Fibroblast of skin of left biceps (primary cell): ENCODE measurements at places on chromosomes 7 and 10.

GRCh38 chr7:158043551-158044481 lies 543.8 kb downstream of the PTPRN2 start:
- DNase-seq, result no peak

- no peak for DNase-seq
Measured at GRCh38 chr7:50146692-50147091, 53.6 kb upstream of the ZPBP start.

DNA sequence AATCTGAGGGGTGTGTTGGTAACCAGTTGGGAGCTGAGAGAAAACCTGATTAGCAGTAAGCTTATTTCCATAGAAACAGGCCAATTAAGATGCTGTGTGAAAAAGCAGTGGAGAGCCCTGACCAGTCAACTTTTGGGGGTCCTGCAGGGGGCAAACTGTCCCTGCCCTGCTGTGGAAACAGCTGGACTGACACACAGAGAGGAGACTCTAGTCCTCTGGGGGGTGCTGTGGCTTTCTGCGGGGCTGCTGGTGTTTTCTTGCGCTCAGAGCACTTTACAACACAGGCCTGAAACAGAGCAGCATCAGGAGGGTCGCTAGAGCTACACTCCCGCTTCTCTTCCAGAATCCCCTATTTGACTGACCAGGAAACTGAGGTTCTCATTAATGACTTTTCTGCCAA lies 546.9 kb upstream of the GALNT17 start:
- DNase-seq, result no peak

DNA sequence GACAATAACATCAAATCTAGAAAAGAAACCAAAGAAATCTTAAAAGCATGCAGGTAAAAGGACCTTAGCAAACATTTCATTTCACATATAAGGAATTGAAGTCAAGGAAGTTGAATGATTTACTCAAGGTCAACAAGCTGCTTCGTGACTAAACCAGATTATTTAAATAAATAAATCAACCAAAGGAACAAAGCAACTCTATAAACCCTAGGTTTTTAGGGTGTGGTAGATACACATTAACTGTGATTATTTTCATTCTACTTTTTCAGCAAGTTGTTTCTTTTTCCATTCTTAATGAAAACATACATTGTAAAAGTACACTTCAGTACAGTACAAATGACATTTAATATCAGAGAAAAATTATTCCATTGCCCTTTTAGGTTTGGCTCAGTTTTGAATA lies 382.0 kb upstream of the STEAP1 start:
- DNase-seq, result no peak

GRCh38 chr7:130353196-130353595 lies 8.6 kb downstream of the CPA5 start:
- DNase-seq, result no peak

- DNase-seq, result no peak
Measured at GRCh38 chr10:109427411-109427810, 495.9 kb downstream of the XPNPEP1 start.

- peak; percentile 83 for DNase-seq
Measured at GRCh38 chr10:91511549-91512330, 101.6 kb downstream of the HECTD2 start.

DNA sequence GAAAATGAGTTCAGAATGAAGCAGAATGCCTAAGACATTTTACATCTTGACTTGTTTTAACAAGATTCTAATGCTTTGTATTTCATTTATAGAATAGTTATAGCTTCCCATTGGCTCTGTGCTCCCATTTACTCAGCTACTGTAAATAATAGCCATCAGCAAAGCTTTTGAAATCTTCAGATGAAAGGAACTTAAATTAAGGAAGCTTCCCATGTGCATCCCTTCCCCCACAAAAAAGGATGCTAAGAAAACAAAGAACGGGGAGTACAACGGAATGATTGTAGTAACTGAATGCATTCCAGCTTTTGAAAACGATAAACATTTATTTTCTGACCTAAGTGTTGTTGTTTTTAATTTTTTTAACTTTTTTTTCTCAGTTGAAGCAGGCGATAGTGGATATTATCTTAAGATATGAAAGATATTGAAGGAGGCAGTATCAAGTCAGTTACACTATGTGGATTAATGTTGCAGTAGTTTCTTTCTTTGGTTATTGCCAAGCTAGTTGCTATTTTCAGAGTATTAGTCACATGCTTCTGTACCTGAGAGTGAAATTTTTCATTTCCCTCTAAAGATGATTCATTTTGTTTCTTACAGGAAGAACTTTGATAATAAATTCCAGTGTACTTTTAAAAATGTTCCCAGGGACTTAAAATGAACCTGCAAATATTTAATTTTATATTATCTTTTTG lies 129.2 kb downstream of the KCND2 start:
- DNase-seq, result peak; percentile 3

DNA sequence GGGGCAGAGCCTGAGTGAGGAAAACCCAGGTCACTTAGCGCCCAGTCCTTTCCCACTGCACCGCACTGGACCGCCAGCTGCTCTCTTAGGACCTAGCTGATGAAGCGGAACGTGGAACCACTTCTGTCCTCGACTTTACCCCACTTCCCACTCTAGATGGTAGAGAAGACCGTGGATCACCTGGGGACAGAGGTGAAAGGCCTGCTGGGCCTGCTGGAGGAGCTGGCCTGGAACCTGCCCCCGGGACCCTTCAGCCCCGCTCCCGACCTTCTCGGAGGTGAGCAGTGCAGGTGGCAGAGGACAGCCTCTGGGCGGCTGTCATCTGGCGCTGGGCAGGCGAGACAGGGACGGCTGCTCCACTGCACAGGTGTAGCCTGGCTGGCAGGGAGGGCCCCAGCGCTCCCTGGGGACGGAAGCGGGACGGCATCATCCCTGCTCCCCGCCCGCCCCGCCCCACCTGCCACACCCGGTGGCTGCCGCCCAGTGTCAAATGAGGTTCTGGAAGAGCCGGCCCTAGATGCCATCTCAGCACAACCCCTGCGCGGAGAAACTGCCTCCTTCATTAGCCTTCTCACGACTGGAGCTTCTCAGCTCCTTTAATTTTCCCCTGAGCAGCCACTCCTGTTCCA lies 11.7 kb downstream of the PLAC9 start:
- DNase-seq, result no peak

DNA sequence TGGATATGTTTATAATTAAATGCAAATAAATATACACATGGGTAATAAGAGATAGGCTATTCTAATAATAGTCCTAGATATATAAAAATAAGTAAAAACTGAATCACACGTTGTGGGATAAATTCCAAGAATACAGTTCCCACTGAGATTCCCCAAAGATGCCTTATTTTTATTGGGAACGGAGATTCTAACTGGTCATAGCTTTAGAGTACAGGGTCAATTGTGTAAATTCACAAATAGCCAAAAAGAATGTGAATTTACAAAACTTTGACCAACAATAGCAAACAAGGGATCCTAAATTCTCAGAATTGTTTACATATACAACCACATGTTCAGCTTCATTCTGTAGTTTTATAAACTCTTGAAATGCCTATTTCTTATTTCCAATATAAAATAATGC lies 65.0 kb downstream of the VSTM4 start:
- no peak for DNase-seq

GRCh38 chr10:43128958-43129706 lies 9.1 kb upstream of the CSGALNACT2 start:
- peak; percentile 89 for DNase-seq

GRCh38 chr7:4556868-4557793 lies 125.0 kb upstream of the FOXK1 start:
- DNase-seq, result no peak

DNA sequence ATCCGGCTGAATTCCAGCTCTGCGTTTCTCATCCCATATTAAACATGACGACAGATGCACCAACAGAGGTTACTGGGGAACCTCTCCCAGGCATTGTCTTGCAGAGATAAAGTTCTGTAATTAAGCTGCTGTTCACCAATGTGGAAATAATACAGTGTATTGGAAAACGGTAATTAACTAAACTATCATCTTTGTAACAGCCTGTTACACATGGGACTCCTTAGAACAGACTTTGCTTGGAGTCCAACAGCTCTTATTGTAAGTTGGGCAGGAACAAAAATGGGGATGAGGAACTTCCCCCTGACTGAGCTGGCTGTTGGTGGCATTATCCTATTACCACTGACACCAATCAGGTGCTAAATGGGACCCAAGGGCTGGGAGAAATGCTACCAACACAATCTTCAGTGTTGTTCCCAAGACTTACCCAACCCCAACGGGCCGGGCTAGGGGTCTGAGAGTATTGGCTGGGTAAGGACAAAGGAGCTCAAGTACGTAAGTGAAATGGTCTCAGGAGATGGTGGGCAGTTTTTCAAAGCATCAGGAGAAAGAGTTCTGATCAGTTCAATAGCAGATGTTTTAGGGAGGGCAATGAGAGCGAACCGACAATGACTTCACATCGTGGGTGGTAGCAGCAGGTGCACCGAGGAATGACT lies 759.4 kb downstream of the GRID1 start:
- no peak for DNase-seq

GRCh38 chr10:91514787-91515186 lies 104.6 kb downstream of the HECTD2 start:
- DNase-seq, result peak; percentile 93

- DNase-seq, result peak; percentile 75
Measured at GRCh38 chr7:1028775-1029636, 15.3 kb upstream of the GPR146 start.

GRCh38 chr7:33807779-33808482 lies 97.4 kb upstream of the BMPER start:
- no peak for DNase-seq

GRCh38 chr7:10707519-10707918 lies 266.2 kb upstream of the PHF14 start:
- no peak for DNase-seq

DNA sequence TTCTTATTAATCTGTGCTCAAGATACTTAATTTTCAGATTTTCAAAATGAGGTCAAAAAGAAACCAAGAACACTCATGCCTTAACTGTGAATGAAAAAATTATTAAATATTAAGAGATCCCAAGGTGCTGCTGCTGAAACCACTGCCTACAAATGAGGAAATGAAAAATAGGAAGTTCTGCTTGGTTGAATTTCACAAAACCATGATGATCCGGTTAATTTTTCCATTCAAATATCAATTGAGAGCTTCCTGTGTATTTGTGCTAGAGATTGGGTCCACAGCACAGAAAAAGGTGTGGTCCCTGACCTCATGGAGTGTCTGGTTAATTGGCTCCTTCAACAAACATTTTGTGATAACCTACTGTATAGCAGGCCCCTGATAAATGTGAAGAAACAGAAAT lies 132.7 kb upstream of the YAE1 start:
- no peak for DNase-seq

- no peak for DNase-seq
Measured at GRCh38 chr7:155326385-155326784, 28.7 kb downstream of the INSIG1 start.

- no peak for DNase-seq
Measured at GRCh38 chr7:70668606-70669358, 463.2 kb upstream of the GALNT17 start.

DNA sequence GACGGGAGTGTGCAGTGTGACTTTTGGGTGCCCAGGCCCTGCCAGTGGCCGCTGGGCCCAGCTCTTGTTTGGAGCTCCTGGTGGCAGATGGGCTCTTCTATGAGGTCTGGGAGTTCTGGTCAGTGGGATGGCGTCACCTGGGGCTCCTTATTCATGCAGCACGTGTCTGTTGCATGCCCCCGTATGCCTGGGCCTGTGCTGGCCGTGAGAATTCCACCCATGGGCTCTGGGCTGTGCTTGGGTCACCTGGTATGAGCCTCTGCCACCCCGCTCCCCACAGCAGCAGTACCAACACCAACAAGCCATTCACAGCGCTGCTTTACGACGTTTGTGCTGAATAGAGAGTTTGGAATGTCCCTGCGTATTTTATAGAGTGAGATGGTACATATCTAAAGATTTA lies 27.1 kb downstream of the INPP5A start:
- no peak for DNase-seq

- no peak for DNase-seq
Measured at GRCh38 chr7:28272461-28272877, 91.9 kb upstream of the JAZF1 start.

- no peak for DNase-seq
Measured at GRCh38 chr7:29130096-29130495, 16.2 kb downstream of the CPVL start.

DNA sequence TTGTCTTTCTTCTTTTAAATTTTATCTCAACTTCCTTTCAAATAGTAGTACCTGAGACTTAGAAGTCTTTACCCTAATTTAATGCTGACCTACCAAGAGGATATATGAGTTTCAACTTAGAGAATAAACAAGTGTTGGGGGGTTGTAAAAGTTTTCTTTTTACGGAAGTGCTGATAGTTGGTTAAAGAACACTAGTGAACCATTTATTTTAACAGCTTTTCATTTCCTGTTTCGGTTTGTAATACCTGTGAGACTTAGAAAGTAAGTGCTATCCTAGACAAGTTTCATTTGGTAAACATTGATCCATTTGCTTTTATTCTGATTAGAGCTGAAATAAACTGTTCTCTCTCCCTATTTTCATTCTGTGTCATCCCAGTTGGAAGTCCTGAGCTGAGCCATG lies 683.1 kb upstream of the SORCS1 start:
- no peak for DNase-seq

DNA sequence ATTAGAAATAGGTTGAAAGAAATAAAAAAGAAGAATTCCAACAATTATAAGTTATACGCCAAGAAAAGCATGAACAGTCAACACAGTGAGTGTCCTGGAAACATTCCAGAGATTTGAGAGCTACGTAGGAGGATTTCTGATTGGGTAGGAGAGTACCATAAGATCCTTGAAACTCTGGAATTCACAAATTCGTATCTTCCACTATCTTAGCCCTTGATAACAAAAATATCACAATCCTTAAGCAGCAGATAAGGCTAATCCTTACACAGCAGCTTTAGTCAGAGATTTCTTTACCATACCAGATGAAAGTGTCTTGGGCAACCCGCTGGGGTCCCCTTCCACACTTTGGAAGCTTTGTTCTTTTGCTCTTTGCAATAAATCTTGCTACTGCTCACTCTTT lies 8.2 kb downstream of the TPK1 start:
- peak; percentile 28 for DNase-seq

- peak; percentile 62 for DNase-seq
Measured at GRCh38 chr10:51733057-51733456, 33.7 kb upstream of the CSTF2T start.

- no peak for DNase-seq
Measured at GRCh38 chr7:151964951-151965350, 8.7 kb downstream of the GALNTL5 start.

DNA sequence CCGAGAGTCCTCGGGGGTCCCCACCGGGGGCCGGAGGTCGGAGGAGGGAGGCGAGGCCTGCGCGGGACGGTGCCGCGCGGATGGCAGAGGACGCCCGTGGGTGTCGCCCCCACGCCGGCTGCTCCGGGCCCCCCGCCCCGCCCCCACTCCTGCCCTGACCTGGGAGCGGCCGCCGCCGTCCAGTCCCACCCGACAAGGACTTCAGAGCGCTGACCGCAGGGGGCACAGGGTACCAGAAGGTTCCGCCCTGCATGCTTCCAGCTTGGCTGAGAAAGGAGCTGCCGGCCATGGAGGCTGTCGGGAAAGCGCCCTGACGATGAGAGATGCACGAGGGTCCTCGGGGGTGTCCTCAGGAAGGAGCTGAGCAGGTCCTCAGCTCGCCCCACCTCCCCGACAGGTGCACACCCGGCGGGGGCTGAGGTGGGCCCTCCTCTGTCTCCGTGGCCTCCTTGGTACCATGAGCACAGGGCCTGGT lies 57.0 kb upstream of the DNAJB6 start:
- no peak for DNase-seq

GRCh38 chr7:68866200-68866570 lies 732.1 kb upstream of the AUTS2 start:
- no peak for DNase-seq
